ENCODE measurements at places on chromosomes 2 and 18. TPM values are rescaled to one million over a fixed set of nuclear protein-coding genes. Genes with fewer than 3 reads are reported as not detected.

GRCh38 chr18:12589448-12589847, 68.5 kb downstream of the SPIRE1 start:
- DNase-seq, result no peak
- H3K36me3 ChIP-seq, result no peaks in the 10 kb centered on the region
- no peak overlapping the region for H3K4me3 ChIP-seq
- no peaks in the 10 kb centered on the region for H3K27me3 ChIP-seq
- H3K27ac ChIP-seq, result no peak overlapping the region

DNA sequence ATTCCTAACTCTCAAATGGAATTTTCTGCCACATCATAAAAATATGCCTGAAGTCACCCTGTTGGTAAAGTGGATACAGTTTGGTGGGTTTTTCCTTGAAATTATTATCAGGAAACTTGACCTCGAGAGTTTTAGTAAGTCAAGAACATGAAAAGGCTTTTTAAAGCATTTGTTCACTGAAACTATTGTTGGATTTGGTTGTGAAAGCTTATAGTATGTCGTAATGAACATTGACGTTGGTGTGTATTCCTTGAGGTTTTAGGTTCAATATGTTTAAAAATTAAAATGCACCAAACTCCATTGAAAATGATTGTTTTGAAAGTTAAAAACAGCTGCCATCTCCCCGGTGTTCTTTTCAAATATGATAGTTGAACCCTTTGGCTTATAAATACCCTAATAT, 30.8 kb downstream of the AOX1 start:
- H3K4me3 ChIP-seq, result no peak overlapping the region
- peaks cover 4% of the 10 kb centered on the region for H3K27me3 ChIP-seq
- H3K27ac ChIP-seq, result no peak overlapping the region
- H3K36me3 ChIP-seq, result no peaks in the 10 kb centered on the region
- peaks cover 10% of the 10 kb centered on the region for H3K4me1 ChIP-seq
- no peak for DNase-seq

- H3K27me3 ChIP-seq, result no peaks in the 10 kb centered on the region
- no peak for DNase-seq
- H3K27ac ChIP-seq, result no peak overlapping the region
- H3K4me3 ChIP-seq, result no peak overlapping the region
- no peaks in the 10 kb centered on the region for H3K36me3 ChIP-seq
Measured at GRCh38 chr18:43847164-43848091, 570.1 kb upstream of the SYT4 start.

GRCh38 chr2:24352664-24353063, 7.7 kb downstream of the ITSN2 start:
- peaks cover 3% of the 10 kb centered on the region for H3K36me3 ChIP-seq
- H3K27me3 ChIP-seq, result no peaks in the 10 kb centered on the region
- no peak for DNase-seq
- no peak overlapping the region for H3K27ac ChIP-seq
- H3K4me1 ChIP-seq, result peaks cover 61% of the 10 kb centered on the region

DNA sequence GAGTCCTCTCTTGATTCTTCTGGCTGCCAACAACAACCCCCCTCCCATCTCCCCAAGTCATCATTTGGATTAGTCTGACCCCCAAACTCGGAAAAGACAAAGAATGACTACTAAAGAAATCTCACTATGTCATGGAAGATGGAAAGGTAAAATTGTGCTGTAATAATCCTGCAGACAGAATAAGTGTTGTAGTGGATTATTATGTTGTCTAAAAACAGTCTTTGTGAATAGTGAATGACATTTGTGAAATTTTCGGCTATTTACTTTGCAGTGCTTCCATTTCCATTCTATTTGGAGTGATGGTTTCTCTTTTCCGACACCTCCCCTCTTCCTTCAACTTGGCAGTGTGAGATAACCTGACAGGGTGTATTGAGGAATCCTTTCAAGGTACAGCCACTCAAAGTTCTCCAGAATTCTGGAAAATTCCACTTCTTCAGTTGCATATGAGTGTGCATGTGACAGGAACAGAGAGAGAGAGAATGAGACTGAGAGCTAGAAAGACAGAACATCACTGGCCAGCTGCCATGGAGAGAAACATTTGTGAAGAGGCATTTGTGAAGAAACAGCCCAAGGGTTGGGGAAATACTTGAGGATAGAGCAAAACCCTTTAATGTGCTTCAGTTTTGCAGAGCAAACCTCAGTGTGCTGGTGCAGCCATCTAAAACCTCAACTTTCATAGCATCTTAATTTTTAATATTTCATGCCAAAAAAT, 141.9 kb upstream of the DLX2 start:
- no peaks in the 10 kb centered on the region for H3K36me3 ChIP-seq
- DNase-seq, result no peak
- no peaks in the 10 kb centered on the region for H3K27me3 ChIP-seq
- H3K4me1 ChIP-seq, result peaks cover 14% of the 10 kb centered on the region
- H3K27ac ChIP-seq, result no peak overlapping the region

DNA sequence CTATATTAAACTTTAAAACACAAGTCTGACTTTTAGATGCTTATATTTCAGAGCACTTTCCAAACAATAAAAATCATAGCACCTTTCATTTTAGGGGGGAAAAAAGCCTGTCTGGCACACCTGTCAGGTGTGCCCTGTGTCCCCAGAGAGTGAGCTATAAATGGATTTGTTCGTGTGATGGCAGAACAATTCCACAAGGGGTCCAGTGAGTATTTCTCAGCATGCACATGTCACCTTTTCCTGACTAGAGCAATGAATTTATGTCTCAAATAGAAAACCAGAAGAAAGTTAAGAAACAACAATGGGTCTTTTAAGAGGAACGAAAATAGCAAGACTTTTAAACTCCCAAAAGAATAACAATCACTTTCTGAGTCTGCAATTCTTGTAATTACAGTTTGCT, 55.9 kb downstream of the ACVR1C start:
- H3K27me3 ChIP-seq, result no peaks in the 10 kb centered on the region
- H3K27ac ChIP-seq, result no peak overlapping the region
- peak; percentile 21 for DNase-seq
- H3K4me3 ChIP-seq, result no peak overlapping the region
- H3K36me3 ChIP-seq, result no peaks in the 10 kb centered on the region

- H3K4me3 ChIP-seq, result no peak overlapping the region
- H3K27ac ChIP-seq, result no peak overlapping the region
Measured at GRCh38 chr2:115161081-115161770, 718.8 kb downstream of the DPP10 start.

Gene TAF4B
- 16.3 TPM for total RNA-seq

Gene ITGA4
- 26.6 TPM for total RNA-seq

DNA sequence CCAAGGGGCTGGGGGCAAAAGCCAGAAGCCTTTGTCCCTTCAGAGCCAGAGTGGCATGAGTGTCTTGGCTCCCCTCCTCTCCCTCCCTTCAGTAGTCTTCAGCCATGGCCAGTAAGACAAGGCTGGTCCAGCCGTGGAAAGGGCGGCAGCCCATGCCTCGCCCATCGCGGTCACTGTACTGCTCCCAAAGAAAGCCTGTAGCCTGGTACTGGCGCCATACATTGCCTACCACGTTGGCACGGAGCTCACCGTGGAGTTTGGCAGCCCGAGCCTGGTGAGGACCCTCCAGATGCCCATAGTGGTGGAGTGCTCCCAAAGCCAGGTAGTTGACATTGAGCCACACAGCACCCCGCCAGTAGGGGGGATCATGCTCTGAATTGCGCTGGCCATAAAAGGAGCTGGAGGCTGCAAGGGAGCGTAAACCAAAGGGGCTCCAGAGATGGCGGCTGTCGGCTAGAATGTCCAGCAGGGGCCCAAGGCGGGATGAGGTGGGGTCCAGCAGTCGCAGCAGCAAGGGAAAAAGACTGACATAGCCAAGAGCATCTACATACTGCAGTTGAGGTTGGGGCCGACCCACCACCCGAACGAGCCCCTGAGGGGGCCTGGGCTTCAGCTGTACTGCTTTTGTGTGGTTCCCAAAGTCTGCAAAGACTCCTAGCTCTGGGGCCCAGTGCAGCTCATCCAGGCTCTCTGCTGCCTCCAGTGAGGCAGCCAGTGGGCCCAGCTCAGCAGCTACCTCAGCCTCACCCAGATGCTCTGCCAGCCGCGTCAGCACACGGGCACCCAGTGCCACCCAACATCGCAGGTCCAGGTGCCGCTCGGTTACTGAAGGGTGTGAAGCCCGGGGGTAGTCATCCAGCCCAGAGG, 3.2 kb downstream of the WBP1 start:
- H3K4me1 ChIP-seq, result peaks cover 35% of the 10 kb centered on the region
- no peak for DNase-seq
- H3K27me3 ChIP-seq, result no peaks in the 10 kb centered on the region
- H3K36me3 ChIP-seq, result peaks cover 6% of the 10 kb centered on the region
- H3K4me3 ChIP-seq, result no peak overlapping the region

GRCh38 chr18:47531717-47532116, 280.3 kb upstream of the SKOR2 start:
- peaks cover 37% of the 10 kb centered on the region for H3K27me3 ChIP-seq
- no peak overlapping the region for H3K27ac ChIP-seq
- H3K36me3 ChIP-seq, result no peaks in the 10 kb centered on the region
- DNase-seq, result no peak
- H3K4me3 ChIP-seq, result no peak overlapping the region

DNA sequence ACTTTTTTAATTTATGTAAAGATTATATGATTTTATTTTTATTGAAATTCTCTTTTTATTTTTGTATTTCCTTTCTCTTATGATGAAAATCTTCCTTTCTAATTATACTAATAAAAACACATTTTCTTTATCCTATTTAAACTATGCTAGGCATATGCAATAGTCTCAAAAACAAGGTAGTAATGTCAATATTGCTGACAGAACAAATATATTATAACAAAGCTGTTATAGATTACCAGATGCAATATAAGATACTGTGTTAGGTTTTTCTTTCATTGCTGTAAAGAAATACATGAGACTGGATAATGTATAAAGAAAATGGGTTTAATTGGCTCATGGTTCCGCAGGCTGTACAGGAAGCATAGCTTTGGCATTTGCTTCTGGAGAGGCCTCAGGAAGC, 631.2 kb upstream of the SOX11 start:
- H3K36me3 ChIP-seq, result no peaks in the 10 kb centered on the region
- H3K27ac ChIP-seq, result no peak overlapping the region
- H3K27me3 ChIP-seq, result no peaks in the 10 kb centered on the region
- no peak overlapping the region for H3K4me3 ChIP-seq
- no peak for DNase-seq
- H3K4me1 ChIP-seq, result no peaks in the 10 kb centered on the region

DNA sequence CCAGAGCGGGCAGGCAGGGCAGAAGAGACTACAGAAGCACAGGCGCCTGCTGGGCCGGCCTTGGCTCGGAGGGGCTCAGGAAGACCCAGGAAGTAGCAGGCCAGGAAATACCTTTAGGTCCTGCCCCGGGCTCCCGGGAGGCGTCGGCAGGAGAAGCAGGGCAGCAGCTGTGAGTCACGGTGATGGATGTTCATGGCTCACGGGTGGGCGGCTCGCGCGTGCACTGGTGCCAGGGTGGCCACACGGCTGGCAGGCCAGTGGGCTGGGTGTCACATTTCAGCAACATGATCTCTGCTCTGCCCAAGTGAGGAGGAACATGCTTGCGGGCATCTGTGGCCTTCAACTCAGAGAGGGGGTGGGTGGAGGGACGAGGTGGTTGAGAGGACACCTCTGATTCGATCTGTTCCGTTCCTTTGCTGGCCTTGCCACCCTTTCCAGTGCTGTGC, 139.3 kb downstream of the KLHL29 start:
- H3K4me1 ChIP-seq, result peaks cover 10% of the 10 kb centered on the region
- H3K27me3 ChIP-seq, result no peaks in the 10 kb centered on the region
- no peak overlapping the region for H3K4me3 ChIP-seq
- no peak for DNase-seq

Gene KIAA2012
- total RNA-seq, result not detected

Gene DPY30
- total RNA-seq, result 88.5 TPM

Gene TBR1
- total RNA-seq, result not detected

DNA sequence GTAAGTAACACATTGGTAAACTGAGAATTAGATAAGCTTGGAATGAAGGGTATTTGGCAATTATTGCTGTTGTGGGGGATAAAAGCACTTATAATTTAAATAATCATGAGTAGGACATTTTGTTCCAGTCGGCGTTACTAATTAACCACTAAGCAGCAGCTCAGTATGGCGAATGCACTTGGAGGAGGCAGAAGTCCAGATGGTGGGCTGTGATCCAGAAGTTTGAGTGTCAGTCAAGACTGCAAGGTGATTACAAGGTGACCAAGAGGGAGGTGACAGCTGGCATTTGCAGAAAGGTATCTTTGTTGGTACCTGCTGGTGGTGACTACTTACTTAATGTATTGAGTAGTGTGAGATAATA, 643.6 kb upstream of the FAM98A start:
- H3K4me1 ChIP-seq, result no peaks in the 10 kb centered on the region
- no peaks in the 10 kb centered on the region for H3K36me3 ChIP-seq

Gene SNRPD1
- 144 TPM for total RNA-seq

- H3K4me1 ChIP-seq, result peaks cover 85% of the 10 kb centered on the region
- peak; percentile 90 for DNase-seq
- H3K4me3 ChIP-seq, result peak overlapping the region; percentile 7
- no peaks in the 10 kb centered on the region for H3K27me3 ChIP-seq
- peaks cover 3% of the 10 kb centered on the region for H3K36me3 ChIP-seq
- H3K27ac ChIP-seq, result peak overlapping the region; percentile 61
Measured at GRCh38 chr2:237434866-237435311, 20.9 kb upstream of the COL6A3 start.

All from activated naive CD4-positive, alpha-beta T cell treated with anti-CD3 and anti-CD28 coated beads for 36 hours (primary cell).